ENCODE measurements at places on chromosomes 5 and 9. TPM values are rescaled to one million over a fixed set of nuclear protein-coding genes. Genes with fewer than 3 reads are reported as not detected.
A peak's percentile ranks its signal among the peaks of the same experiment; 100 is the strongest.

GRCh38 chr5:128084228-128085167 is 932 bp downstream of the SLC12A2 start:
- peak overlapping the region; percentile 70 for H3K4me3 ChIP-seq
- H3K27me3 ChIP-seq = no peaks in the 10 kb centered on the region
- H3K27ac ChIP-seq = peak overlapping the region; percentile 46

WWC1 gene
- polyA plus RNA-seq = 3.2 TPM

GPR151 gene
- polyA plus RNA-seq = not detected

DNA sequence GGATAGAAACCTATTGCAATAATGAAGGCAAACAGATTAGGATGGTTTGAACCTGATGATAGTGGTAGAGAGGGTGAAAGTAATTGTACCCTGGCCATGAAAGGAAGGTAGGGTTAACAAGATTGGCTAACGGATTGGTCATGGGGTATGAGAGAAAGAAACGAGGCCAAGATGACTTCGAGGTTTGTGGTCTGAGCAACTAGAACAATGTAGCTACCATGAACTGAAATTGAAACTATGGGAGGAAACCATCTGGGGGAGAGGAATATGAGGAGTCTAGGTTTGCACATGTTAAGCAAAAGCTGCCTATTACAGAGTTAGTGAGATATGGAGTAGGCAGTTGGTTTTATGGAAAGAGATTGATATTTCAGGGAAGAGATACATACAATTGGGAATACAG is 406.0 kb downstream of the PRELID2 start:
- no peaks in the 10 kb centered on the region for H3K4me1 ChIP-seq
- no peak for DNase-seq
- no peaks in the 10 kb centered on the region for H3K36me3 ChIP-seq
- no peak overlapping the region for H3K4me3 ChIP-seq
- no peak overlapping the region for H3K27ac ChIP-seq

DNA sequence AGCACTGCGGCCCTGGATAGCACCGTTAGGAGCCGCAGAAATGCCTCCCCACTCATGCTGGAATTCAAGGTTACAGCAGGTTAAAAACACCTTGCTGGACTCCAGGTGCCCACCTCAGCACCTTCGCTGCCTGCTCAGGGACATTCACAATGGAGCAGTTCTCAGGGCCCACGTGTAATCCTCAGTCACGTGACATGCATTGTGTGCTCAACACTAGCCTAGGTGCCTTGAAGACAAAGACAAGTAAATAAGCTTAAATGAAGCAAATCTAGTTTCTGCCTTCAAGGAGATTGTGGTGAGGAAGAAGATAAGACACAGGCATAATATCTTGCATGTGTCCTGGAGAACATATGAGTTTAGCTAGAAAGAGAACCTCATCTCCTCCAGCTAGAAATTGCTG is 82.1 kb downstream of the FSTL4 start:
- H3K36me3 ChIP-seq = no peaks in the 10 kb centered on the region
- peaks cover 3% of the 10 kb centered on the region for H3K27me3 ChIP-seq
- no peak overlapping the region for H3K27ac ChIP-seq
- no peak overlapping the region for H3K4me3 ChIP-seq
- no peaks in the 10 kb centered on the region for H3K4me1 ChIP-seq
- no peak for DNase-seq

DNA sequence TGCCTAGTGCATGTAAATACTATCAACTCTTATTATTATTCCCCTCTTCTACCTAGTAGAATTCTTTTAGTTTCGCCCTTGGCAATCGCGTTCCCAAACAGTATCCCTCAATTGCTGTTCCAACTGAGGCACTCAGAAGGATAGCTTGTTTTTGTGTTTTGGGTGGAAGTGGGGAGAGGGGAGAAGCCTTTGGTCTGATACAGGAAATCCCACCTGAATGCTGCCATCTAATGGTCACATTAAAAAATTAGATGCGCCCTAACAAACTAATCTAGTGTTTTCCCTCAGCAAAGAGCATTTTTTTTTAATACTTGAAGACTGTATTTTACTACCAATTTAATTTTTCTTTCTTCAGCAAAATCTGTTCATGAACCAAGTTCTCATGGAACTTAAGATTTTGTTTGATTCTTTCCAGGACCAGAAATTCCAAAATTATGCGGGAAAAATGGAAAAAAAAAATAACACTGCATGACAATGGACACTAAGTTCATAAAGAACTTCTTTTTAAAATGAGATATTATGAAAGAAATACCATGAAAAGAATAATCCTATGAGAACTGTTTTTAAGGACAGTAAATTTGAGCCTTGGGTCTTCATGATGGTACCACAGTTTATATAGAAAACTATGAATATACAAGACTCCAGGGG is 22.2 kb upstream of the GLDC start:
- DNase-seq = peak; percentile 31
- H3K27ac ChIP-seq = no peak overlapping the region
- no peaks in the 10 kb centered on the region for H3K4me1 ChIP-seq
- H3K4me3 ChIP-seq = no peak overlapping the region

DNA sequence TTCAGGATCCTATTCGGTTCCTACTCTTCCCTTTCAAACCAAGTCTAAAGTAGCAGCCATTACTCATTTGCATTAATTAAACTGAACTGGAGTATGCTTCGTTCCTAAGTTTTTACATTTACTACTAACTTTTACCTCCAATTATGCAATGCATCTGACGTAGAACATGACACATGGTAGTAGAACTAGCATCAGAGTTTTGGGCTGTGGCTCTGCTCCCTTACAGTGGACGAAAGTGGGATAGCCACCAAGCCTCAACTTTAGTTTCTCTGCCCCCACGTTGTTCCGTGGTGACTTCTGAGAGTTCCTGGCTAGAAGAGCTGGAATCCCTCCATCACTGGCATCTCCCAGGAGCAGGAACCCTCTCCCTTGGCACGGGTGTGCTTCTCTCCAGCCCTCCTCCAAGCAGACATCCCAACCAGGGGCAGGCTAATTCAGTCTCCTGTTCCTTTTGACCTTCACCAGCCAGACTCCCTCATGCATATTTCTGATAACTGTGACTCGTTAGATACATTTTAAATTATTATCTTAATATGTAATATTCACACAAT is 2.9 kb downstream of the IFNE start:
- no peak overlapping the region for H3K27ac ChIP-seq
- no peaks in the 10 kb centered on the region for H3K4me1 ChIP-seq
- H3K36me3 ChIP-seq = peaks cover 1% of the 10 kb centered on the region
- H3K4me3 ChIP-seq = no peak overlapping the region
- no peak for DNase-seq
- H3K27me3 ChIP-seq = no peaks in the 10 kb centered on the region

- no peaks in the 10 kb centered on the region for H3K4me1 ChIP-seq
- no peak overlapping the region for H3K27ac ChIP-seq
- H3K36me3 ChIP-seq = no peaks in the 10 kb centered on the region
- H3K27me3 ChIP-seq = no peaks in the 10 kb centered on the region
- no peak overlapping the region for H3K4me3 ChIP-seq
Observed at GRCh38 chr9:127780126-127780885, 1.8 kb upstream of the SH2D3C start.

- no peaks in the 10 kb centered on the region for H3K36me3 ChIP-seq
- H3K4me3 ChIP-seq = no peak overlapping the region
- no peak for DNase-seq
Observed at GRCh38 chr5:60698336-60698735, 1.6 kb downstream of the DEPDC1B start.

BAAT gene
- 0.02 TPM for polyA plus RNA-seq

DNA sequence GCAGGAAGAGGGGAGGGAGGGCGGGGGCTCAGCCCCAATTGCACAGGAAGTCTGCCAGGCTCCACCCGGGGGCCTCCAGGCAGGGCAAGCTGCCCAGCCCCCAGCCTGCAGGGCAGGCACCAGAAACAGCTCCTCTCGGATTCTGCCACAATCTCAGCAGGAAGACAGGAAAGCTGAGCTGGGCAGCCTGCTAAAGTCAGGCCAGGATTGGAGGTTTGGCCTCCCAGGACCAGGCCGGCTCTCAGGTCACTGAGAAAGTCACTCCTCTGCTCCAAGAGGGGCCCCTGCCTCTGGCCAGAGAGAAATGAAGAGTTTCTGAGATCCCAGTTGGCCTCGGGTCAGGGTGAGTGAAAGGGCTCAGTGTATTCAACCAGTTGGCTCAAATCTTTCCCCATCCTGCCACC is 54.6 kb upstream of the STXBP1 start:
- peak overlapping the region; percentile 94 for H3K27ac ChIP-seq
- no peak for DNase-seq
- no peaks in the 10 kb centered on the region for H3K27me3 ChIP-seq
- H3K36me3 ChIP-seq = peaks cover 28% of the 10 kb centered on the region

GRCh38 chr9:99244344-99245260 is 22.5 kb downstream of the SEC61B start:
- no peaks in the 10 kb centered on the region for H3K27me3 ChIP-seq
- H3K4me1 ChIP-seq = peaks cover 2% of the 10 kb centered on the region
- H3K4me3 ChIP-seq = no peak overlapping the region

DNA sequence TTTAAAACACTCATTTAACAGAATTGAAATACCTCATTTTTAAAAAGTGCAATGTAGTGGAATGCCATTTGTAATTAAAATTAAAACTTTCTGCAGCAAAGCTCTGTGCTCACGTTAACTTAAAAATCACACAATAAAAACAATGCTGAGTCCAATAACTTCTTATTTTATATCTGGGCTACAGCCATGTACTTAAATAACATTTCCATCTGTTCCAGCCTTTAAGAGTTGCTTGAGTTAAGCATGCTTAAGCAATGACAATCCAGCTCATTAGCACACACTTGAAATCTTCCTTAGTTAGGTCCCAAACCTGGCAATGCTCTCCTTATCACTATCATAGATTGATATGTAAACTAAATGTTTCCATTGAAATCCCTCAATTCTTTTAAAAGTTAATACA is 132.3 kb upstream of the CDH12 start:
- H3K27ac ChIP-seq = no peak overlapping the region
- no peaks in the 10 kb centered on the region for H3K36me3 ChIP-seq
- no peak overlapping the region for H3K4me3 ChIP-seq
- H3K4me1 ChIP-seq = no peaks in the 10 kb centered on the region
- no peaks in the 10 kb centered on the region for H3K27me3 ChIP-seq

GRCh38 chr9:1759771-1760300 is 255.3 kb upstream of the SMARCA2 start:
- H3K27ac ChIP-seq = no peak overlapping the region
- DNase-seq = no peak
- no peaks in the 10 kb centered on the region for H3K27me3 ChIP-seq
- no peak overlapping the region for H3K4me3 ChIP-seq
- no peaks in the 10 kb centered on the region for H3K36me3 ChIP-seq
- H3K4me1 ChIP-seq = no peaks in the 10 kb centered on the region

- no peak for DNase-seq
- H3K27me3 ChIP-seq = peaks cover 36% of the 10 kb centered on the region
- no peak overlapping the region for H3K27ac ChIP-seq
- no peaks in the 10 kb centered on the region for H3K36me3 ChIP-seq
- H3K4me3 ChIP-seq = peak overlapping the region; percentile 54
Observed at GRCh38 chr9:124770359-124771020, 621 bp downstream of the NR6A1 start.

DNA sequence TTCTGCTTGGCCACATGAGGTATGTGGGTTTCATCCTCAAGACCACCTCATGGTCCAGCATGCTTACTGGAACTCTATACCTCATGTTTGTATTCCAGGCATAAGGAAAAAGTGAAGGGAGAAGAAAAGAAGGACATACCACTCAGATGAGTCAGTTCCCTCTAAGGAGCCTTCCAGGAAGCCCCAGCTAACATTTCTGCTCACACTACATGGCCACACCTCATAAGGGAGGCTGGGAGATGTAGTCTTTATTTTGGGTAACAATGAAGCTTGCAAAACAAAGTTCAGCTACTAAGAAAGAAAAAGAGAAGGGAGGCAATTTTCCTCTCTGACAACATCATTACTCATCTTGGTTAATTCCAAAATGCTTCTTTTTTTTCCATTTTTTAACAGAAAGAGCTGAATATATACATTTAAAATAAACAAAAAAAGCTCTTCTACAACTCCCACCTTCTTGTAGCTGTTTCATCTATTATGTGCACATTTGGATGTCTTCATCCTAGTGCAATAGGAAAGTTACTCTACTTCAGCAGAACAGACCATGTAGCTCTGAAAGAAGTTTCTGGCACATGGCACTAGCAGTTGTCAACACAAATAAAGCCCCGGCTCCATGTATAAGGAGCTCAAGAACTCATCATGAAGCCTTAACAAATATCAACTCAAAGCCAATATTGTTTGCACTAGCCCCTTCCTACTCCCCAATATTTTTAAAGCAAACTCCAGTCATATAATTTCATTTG is 123.6 kb upstream of the CCDC112 start:
- H3K27ac ChIP-seq = peak overlapping the region; percentile 55
- no peaks in the 10 kb centered on the region for H3K27me3 ChIP-seq
- peaks cover 8% of the 10 kb centered on the region for H3K4me1 ChIP-seq
- DNase-seq = peak; percentile 98

- H3K4me3 ChIP-seq = no peak overlapping the region
- DNase-seq = no peak
- H3K27ac ChIP-seq = no peak overlapping the region
- no peaks in the 10 kb centered on the region for H3K27me3 ChIP-seq
Observed at GRCh38 chr5:55724281-55724680, 12.2 kb upstream of the SLC38A9 start.

CAMK4 gene
- 5.9 TPM for polyA plus RNA-seq

RAB24 gene
- polyA plus RNA-seq = 34.2 TPM

DNA sequence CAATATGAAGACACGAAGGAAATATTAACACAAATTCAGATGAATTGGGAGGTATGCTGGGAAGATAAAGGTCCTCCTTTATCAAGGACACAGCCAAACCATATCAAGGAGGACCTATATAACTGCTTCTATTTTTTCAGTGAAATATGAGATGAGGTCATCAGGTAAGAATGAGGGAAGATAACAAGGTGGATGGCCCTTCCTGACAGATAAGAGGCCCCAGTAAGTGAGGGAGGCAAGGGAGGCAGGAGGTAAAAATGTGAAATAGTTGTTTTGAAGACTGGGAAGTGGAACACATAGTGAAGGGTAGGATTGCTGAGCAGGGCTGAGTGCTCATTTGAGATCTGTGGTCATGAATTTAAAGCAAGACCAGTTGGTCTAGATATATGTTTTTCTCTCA is 60.0 kb upstream of the FOXE1 start:
- peaks cover 5% of the 10 kb centered on the region for H3K27me3 ChIP-seq
- H3K36me3 ChIP-seq = no peaks in the 10 kb centered on the region
- no peak overlapping the region for H3K27ac ChIP-seq
- no peak overlapping the region for H3K4me3 ChIP-seq
- no peak for DNase-seq
- H3K4me1 ChIP-seq = no peaks in the 10 kb centered on the region

- H3K4me1 ChIP-seq = no peaks in the 10 kb centered on the region
- no peak overlapping the region for H3K27ac ChIP-seq
- no peaks in the 10 kb centered on the region for H3K36me3 ChIP-seq
- no peak overlapping the region for H3K4me3 ChIP-seq
- no peak for DNase-seq
- no peaks in the 10 kb centered on the region for H3K27me3 ChIP-seq
Observed at GRCh38 chr9:97470076-97470475, 31.4 kb upstream of the TMOD1 start.

DNA sequence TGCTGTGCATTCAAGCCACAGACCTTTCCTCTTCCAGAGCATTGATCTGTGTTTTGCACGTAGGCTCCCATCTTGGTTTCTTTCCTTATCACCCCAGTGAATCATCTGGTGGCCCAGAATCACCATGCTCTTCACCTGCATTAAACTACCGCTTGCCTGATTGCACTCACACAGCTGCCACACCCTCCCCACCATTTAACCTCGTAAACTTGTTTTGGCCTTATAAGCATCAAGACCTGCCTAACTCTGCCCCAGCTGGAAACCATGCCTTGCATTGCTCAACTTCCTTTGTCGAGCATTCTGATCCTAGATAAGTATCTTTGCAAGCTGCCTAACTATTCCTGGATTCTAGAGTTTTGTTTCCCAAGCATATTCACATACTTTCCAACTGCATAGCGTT is 369.6 kb upstream of the SEMA6A start:
- H3K4me3 ChIP-seq = no peak overlapping the region
- no peak overlapping the region for H3K27ac ChIP-seq
- no peaks in the 10 kb centered on the region for H3K36me3 ChIP-seq
- no peaks in the 10 kb centered on the region for H3K4me1 ChIP-seq
- no peaks in the 10 kb centered on the region for H3K27me3 ChIP-seq

All from fibroblast of lung (primary cell).